ENCODE measurements at places on chromosomes 1 and 21. TPM values are rescaled to one million over a fixed set of nuclear protein-coding genes. Genes with fewer than 3 reads are reported as not detected.

The HSPA6 gene
- total RNA-seq, result 1.1 TPM

The ACAP3 gene
- total RNA-seq, result 71.8 TPM

The CFAP126 gene
- total RNA-seq, result not detected

The LCE2A gene
- not detected for total RNA-seq

The GBP1 gene
- total RNA-seq, result 25.9 TPM

The CHI3L2 gene
- 0.89 TPM for total RNA-seq

The HSF2BP gene
- 3.6 TPM for total RNA-seq

The ROR1 gene
- total RNA-seq, result 9.1 TPM

The ERRFI1 gene
- total RNA-seq, result 11.9 TPM

The LCE1A gene
- total RNA-seq, result not detected

The SYCP1 gene
- total RNA-seq, result not detected

All from smooth muscle cell of the umbilical artery (primary cell).